Activated naive CD4-positive, alpha-beta T cell treated with anti-CD3 and anti-CD28 coated beads, Interleukin-2, amount 10 ng/mL, durations not matched to agents 5 hours and 36 hours (primary cell): ENCODE measurements at places on chromosomes 2 and 18. TPM values are rescaled to one million over a fixed set of nuclear protein-coding genes. Genes with fewer than 3 reads are reported as not detected.

The XDH gene
- total RNA-seq, result 1.2 TPM

The CCBE1 gene
- total RNA-seq, result not detected

The EPHA4 gene
- 26.1 TPM for total RNA-seq

The IL36G gene
- total RNA-seq, result not detected

The DSG1 gene
- total RNA-seq, result not detected

The COL6A3 gene
- total RNA-seq, result 0.43 TPM

The POTEJ gene
- not detected for total RNA-seq

The RGPD3 gene
- total RNA-seq, result 0.13 TPM

The MAP2 gene
- not detected for total RNA-seq

The ASB18 gene
- not detected for total RNA-seq

The HNMT gene
- not detected for total RNA-seq

The FOXI3 gene
- total RNA-seq, result not detected

The ABCB11 gene
- not detected for total RNA-seq

The SNRNP27 gene
- 48.3 TPM for total RNA-seq

The EPC2 gene
- 36.6 TPM for total RNA-seq

The PROKR1 gene
- total RNA-seq, result not detected

The REG3A gene
- total RNA-seq, result not detected

The SERPINB12 gene
- not detected for total RNA-seq

The LRRTM4 gene
- total RNA-seq, result not detected

The CNTNAP5 gene
- total RNA-seq, result not detected

The KCNIP3 gene
- total RNA-seq, result not detected

The KANSL3 gene
- total RNA-seq, result 45.7 TPM

The SERPINB7 gene
- not detected for total RNA-seq

The CTIF gene
- total RNA-seq, result 2.0 TPM

The CABLES1 gene
- total RNA-seq, result 2.1 TPM

The RAB6D gene
- total RNA-seq, result not detected

The NPPC gene
- total RNA-seq, result 0.33 TPM

The IRS1 gene
- total RNA-seq, result 10.5 TPM

The FBXO15 gene
- total RNA-seq, result 0.63 TPM
